CD4-positive, alpha-beta T cell (primary cell): ENCODE measurements at places on chromosomes 11 and 22.

- H3K4me1 ChIP-seq = no peaks in the 10 kb centered on the region
- H3K36me3 ChIP-seq = no peaks in the 10 kb centered on the region
- no peak overlapping the region for H3K27ac ChIP-seq
- no peak overlapping the region for H3K4me3 ChIP-seq
Observed at GRCh38 chr11:36010010-36010740, 66.3 kb downstream of the LDLRAD3 start.

DNA sequence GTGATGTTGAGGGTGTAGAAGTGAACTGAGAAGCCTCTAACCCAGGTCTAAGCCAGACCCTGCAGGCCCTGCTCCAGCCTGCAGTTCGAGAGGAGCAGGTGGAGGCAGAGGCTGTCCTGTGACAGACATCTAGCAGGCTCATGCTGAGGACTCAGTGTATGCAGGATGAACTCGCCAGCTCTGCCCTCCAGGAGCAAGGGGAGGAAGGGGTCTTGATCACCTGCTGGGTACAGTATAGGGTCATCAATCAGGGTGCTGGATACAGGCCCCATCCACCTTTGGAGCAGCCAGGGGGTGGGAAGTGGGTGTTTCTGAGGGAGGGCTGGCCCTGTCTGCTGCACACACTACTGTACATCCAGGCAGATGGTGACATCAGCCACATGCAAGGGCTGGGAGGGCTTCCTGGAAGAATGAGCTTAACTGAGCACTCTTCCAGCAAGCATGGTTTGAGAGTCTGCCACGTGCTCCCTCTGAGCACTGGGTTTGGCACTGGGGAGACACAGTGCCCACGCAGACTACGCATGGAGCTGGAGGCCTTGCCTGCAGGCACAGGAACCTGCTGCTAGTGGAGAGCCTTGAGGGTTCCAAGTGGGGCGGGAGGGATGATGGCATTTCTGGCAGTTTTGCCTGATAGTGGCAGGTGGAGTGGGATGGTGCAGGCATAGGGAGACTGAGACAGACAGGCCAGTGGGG lies 9.2 kb downstream of the MAPK8IP1 start:
- DNase-seq = no peak
- no peak overlapping the region for H3K27ac ChIP-seq
- no peak overlapping the region for H3K4me3 ChIP-seq
- peaks cover 40% of the 10 kb centered on the region for H3K27me3 ChIP-seq
- H3K36me3 ChIP-seq = no peaks in the 10 kb centered on the region
- H3K4me1 ChIP-seq = peaks cover 9% of the 10 kb centered on the region

DNA sequence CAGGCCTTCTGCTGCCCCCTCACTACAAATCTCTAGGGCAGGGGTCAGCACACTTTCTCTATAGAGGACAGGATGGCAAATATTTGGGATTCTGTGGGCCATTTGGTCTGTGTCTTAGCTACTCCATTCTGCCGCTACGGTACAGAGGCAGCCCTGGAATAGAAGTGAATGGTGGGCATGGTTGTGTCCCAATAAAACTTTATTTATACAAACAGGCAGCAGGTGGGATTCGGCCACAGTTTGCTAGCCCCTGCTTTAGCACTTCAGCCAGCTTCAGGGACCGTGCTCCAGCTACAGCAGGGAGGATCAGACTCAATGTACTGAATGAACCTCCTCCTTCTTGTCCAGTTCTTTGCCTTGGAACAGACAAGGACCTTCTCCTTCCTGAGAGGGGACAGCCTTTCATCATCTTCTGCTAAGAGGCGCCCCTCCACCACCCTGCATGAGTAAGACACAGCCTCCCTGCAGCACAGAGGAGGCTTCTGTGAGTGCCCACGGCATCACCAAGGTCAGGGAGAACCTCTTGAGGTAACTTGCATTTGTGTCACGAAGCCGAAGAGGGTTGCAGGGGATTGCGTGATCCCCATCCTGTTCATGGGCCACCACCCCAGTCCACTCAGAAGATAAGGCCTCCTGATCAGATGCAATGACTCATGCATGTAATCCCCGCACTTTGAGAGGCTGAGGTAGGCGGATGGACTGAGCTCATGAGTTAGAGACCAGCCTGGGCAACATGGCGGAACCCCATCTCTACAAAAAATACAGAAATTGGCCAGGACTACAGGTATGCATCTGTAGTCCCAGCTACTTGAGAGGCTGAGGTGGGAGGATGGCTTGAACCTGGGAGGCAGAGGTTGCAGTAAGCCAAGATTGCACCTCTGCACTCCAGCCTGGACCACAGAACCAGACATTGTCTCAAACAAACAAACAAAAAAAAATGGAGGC lies 4.6 kb downstream of the C11orf24 start:
- H3K4me1 ChIP-seq = peaks cover 18% of the 10 kb centered on the region
- H3K27ac ChIP-seq = no peak overlapping the region
- H3K4me3 ChIP-seq = no peak overlapping the region
- no peak for DNase-seq
- H3K27me3 ChIP-seq = no peaks in the 10 kb centered on the region

DNA sequence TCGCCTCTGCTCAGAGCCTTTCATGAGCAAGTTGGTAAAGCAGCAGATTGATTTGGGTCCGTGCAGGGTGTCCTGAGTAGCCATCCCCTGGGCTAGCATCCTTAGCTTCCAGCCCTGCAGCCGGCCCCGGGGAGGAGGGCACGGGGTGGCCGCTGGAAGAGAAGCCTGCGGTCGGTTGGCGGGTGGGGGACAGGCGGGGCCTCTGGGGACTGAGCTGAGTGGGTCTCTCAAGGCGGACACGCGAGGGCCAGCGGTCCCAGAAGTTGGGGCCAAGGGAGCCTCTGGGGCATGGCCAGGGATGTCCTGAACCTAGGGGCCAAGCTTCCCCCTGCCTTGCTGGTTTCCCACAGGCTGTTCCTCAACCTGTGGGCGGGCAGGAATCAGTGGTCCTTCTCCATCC lies 143.0 kb downstream of the TBC1D22A start:
- H3K4me1 ChIP-seq = no peaks in the 10 kb centered on the region
- H3K4me3 ChIP-seq = no peak overlapping the region
- peaks cover 31% of the 10 kb centered on the region for H3K36me3 ChIP-seq
- H3K27ac ChIP-seq = no peak overlapping the region
- no peaks in the 10 kb centered on the region for H3K27me3 ChIP-seq

GRCh38 chr11:22331771-22332170 lies 6.4 kb upstream of the SLC17A6 start:
- H3K27me3 ChIP-seq = peaks cover 5% of the 10 kb centered on the region
- DNase-seq = no peak
- H3K4me3 ChIP-seq = no peak overlapping the region
- no peak overlapping the region for H3K27ac ChIP-seq
- no peaks in the 10 kb centered on the region for H3K36me3 ChIP-seq
- H3K4me1 ChIP-seq = no peaks in the 10 kb centered on the region

DNA sequence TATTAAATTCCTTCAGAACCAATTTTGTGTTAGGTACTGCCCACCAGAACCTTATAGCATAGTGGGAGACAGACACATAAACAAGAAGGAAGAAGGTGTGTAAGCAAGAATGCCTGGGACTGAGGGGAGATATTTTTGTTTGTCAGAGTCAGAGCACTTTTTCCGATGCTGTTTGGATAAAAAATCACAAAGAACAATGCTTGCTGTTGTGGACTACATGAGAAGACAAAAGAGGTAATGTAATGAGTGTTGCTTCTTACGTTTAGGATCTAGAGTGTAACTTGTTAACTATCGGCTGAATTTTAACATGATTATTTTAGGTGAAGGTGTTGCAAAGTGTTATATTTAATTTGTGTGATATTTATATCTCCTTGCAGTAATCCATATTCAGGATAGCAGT lies 84.9 kb downstream of the ATM start:
- H3K27ac ChIP-seq = no peak overlapping the region
- H3K27me3 ChIP-seq = no peaks in the 10 kb centered on the region
- no peak overlapping the region for H3K4me3 ChIP-seq
- no peak for DNase-seq

DNA sequence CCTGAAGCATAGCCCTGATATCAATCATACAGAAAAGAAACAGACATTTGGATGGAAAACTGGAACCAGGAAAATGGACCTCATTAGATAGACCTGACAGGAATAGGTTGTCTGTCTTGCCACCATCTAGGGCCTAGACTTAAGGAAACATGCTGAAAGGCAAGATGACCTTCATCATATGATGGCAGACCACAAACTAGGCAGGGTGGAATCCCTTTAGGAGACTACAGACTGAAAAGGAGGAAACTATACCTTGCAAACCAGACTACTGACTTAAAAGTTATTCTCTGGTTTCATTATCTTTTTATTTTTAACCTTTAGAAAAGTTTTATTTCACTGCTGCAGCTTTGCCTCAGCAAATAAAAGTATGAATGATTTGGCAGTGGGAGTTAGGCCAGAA lies 20.3 kb downstream of the SBF2 start:
- no peaks in the 10 kb centered on the region for H3K4me1 ChIP-seq
- no peaks in the 10 kb centered on the region for H3K27me3 ChIP-seq
- no peak for DNase-seq
- no peak overlapping the region for H3K4me3 ChIP-seq

DNA sequence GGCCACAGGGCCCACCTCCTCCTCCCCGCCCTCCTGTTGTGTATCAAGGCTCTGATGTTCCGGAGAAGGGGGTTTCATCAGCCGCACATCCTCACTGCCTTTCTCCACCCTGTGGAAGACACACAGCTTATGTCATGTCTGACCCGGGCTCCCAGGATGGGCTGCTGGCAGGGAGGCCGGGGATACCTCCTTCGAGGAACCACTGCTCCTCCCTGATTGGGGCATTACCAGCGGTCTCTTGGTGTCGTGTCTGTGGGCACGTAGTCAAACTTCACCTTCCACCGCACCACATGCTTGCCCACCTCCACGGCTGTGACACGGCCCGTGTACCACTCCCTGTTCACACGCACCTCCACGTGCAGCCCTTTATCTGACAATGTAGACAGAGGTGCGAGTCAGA lies 35.9 kb downstream of the MORC2 start:
- H3K4me1 ChIP-seq = peaks cover 38% of the 10 kb centered on the region
- no peak overlapping the region for H3K27ac ChIP-seq
- H3K4me3 ChIP-seq = no peak overlapping the region

DNA sequence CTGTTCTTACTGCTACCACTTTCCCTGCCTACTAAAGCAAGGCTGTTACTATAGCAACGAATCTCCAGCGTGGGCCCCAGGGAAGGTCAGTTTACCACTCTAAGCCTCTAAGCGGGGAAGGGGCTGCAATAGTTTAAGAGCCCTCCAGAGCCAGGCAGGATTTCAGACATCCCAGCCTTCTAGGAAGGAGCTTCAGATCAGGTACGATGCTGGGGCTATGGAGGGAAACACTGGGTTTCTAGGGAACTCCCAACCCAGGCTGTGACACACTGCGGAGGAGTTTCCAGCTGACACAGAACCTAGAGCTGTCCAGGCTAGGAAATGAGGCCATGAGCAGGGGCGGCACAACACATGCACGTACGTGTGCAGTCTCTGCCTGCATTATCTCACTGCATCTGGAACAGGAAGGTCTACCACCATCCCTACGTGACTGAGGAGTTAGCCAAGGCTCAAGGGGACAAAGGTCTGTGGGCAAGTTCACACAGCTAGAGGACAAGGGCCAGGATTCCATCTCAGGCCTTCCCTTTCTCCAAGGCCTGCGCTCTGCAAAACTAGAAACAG lies 20.4 kb downstream of the HPS4 start:
- no peaks in the 10 kb centered on the region for H3K4me1 ChIP-seq
- no peak overlapping the region for H3K4me3 ChIP-seq
- no peak overlapping the region for H3K27ac ChIP-seq
- peaks cover 87% of the 10 kb centered on the region for H3K36me3 ChIP-seq
- no peak for DNase-seq

DNA sequence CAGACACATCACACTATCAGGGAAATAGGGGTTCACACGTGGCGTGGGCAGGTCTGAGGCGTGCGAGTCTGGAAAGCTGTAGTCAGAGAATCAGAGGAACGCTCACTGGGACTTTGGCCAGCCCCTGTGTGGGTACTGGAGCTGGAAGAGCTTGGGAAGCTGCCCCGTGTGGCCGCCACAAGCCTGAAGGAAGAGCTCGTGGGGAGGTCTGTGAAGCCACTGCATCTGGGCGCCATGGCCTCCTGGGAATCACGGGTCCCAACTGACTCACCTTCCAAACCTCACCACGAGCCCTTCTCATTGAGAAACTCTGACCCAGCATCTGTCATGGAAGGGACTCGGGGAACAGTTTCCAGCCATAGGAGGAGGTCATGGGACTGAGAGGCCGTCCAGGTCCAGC lies 5.9 kb upstream of the MRGPRF start:
- DNase-seq = no peak
- peaks cover 6% of the 10 kb centered on the region for H3K27me3 ChIP-seq
- no peak overlapping the region for H3K4me3 ChIP-seq
- no peak overlapping the region for H3K27ac ChIP-seq

GRCh38 chr11:117866526-117866925 lies 9.9 kb downstream of the FXYD6 start:
- no peak for DNase-seq
- H3K27ac ChIP-seq = no peak overlapping the region
- H3K4me3 ChIP-seq = no peak overlapping the region
- no peaks in the 10 kb centered on the region for H3K27me3 ChIP-seq
- H3K36me3 ChIP-seq = no peaks in the 10 kb centered on the region

DNA sequence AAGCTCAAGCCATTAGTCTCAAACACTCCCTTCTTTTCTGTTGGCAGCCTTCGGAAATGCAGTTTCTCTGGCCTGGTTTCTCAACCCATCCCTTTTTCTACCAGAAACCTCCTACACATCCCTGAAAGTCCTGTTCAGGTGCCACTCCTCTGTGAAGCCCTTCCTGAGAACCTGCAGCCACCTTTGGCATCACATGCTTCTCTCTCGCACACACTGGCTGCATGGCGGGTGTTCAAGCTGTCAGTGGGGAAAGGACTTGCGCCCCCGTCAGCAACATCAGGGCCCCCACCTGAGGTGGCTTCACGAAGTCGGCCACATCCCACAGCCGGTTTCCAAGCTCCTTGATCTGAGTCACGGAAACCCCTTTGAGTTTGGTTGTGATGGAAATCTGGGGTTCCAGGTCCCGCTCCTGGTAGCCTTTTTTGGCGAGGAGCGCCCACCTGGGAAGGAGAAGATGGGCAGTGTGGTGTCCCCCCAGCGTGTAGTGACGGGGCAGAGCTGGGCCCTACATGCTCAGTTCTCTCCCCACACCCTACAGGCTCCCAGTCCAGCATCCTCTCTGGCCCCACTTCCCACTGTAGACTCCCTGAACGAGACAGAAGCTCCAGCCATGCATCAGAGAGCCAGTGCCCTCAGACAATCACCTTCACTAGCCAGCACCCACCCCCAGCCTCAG lies 1.7 kb upstream of the LRRC74B start:
- no peaks in the 10 kb centered on the region for H3K36me3 ChIP-seq
- peaks cover 6% of the 10 kb centered on the region for H3K27me3 ChIP-seq
- DNase-seq = no peak
- no peak overlapping the region for H3K27ac ChIP-seq
- no peak overlapping the region for H3K4me3 ChIP-seq

GRCh38 chr11:130456286-130456685 lies 7.8 kb downstream of the ADAMTS15 start:
- H3K4me3 ChIP-seq = no peak overlapping the region
- no peak overlapping the region for H3K27ac ChIP-seq
- H3K4me1 ChIP-seq = no peaks in the 10 kb centered on the region
- H3K36me3 ChIP-seq = no peaks in the 10 kb centered on the region
